Brain pericyte (primary cell): ENCODE measurements at places on chromosomes 5 and 9.

DNA sequence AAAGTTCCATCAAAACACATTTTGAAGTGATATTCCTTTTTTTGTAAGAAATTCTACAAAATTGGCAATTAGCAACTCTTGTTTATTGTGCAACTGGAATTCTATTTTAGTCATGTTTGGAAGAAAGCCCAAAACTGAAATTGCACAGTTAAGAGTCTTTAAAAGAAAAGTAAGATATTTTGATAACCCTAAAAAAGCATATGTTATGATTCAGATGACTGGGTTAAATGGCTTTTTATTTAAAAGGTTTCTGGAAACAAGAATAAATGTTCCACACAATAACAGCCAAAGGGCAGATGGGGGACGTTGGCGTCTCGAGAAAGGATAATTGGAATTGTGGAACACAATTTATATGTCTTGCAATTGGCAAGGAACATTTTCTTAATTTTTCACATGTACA is 275.2 kb downstream of the CDH9 start:
- DNase-seq, result no peak

DNA sequence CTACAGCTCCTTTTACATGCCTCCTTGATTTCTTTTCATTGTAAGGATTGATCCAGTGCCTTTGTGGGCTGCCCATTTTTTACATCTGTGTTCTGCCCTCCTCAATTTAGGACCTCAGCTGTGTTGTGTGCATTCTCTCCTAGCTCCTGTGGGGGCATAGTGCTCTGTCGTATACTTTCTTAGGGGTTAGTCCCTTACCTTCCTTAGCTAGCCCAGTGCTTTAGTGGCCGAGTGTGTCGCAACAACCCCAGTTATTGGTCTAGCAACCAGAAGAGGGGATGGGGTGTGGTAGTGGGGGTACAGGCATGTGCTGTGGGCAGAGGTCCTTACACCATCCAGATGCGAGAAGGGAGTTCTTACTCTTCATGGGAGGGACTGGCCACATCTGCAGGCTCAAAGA is 12.1 kb downstream of the MTRR start:
- no peak for DNase-seq

DNA sequence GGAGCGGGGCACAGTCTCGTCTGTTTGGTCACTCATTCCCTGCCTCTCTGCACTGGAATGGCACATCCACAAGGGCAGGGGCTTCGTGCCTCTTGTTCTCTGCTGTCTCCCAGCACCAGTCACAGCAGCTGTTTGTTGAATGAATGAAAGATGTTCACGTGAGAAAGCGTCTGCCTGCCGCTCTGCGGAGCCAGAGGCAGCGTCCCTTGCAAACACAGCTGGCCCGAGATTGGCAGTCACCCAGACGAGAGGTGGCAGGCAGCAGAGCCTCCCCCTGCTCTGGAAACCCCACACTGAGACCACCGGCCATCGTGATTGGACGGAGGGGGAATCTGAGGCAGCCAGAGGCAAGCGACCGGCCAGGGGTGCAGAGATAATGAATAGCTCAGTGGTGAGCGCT is 6.0 kb upstream of the FAM163B start:
- DNase-seq, result no peak

DNA sequence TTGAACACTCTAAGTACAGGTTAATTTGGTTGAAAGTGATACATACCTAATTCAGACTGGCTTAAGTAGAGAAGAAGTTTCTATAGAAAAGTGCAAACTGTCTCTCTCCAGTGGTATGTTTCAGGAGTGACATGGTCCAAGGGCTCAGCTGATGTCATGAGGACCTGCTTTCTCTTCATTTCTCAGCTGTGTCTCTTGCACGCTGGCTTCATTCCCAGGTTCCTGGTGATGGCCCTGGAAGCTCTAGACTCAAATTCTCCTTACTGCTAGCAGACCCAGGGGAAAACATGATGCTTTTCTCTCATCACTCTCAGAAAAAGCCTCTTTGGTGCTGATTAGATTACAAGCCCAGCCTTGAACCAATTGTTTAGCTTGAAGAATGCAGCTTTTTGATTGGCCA is 211.9 kb upstream of the CLINT1 start:
- no peak for DNase-seq

- DNase-seq, result no peak
Measured at GRCh38 chr5:77832938-77833337, 56.8 kb upstream of the TBCA start.

DNA sequence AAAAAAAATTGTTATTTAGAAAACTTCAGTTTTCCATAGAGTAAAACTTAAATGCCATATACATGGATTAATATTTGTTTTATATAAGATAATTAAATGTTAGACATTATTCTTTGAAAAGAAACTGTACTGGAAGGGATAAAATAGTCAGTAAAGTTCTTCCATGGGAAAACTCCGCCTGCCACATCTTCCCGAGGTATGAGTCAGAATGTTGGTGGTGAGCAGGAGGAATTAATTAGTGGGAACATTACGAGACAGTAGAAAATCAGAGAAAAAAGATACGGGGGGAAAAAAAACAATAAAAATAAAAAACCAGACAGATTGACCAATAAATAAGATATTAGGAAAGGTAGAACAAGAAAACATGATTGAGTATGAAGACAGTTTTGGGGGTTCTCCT is 930.3 kb upstream of the C9orf72 start:
- no peak for DNase-seq

DNA sequence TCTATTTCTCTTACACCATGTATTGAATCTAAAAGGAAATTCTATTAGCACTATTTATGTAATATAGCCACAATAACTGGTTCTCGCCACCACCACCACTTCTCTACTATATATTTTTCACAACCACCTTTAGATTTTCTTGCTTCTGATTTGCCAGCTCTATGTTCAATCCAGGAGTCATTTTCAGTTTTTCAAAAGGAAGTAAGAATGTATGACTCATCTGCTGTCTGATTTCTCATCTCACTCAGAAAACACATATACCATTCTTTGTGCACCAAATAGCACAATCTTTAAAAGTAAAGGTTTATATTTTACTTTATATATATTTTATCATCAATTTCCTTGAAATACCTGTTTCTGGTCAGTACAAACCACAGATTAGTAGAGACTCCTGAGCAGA is 1127.5 kb downstream of the TAF11L14 start:
- DNase-seq, result no peak

GRCh38 chr9:115397591-115398312 is 279.8 kb upstream of the TNC start:
- no peak for DNase-seq

DNA sequence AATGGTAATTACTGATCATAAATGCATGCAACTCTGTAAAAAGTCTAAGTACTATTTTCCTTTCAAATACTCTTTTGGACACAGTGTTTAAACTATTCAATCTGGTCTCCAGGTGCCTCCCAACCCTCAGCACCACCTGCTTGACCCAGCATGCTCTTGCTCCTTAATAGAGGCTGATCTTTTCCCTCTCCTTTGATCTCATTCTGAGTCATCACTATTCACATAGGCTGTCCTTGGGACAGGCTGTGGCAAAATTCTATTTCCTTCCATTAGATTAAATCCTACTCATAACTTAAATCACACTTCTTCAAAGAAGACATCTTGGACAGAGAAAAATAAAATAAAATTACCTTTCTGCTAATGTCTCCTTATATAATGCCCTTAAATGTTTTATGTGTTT is 199.4 kb upstream of the ST8SIA4 start:
- DNase-seq, result no peak

DNA sequence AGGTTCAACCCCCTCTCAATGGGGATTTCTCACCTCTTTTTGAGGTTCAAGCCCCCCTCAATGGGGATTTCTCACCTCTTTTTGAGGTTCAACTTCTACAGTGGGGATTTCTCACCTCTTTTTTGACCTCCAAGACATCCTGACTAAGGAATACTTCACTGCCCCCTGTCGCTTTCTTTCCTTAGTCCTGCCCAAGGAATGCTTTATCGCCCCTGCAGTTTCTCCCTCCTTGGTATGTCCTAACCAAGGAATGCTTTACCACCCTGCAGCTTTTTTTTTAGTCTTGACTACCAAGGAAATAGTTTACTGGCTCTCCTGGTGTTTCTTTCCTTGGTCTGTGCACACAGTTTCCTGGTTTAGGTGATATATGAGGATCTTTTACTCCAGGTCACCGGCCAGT is 9.6 kb upstream of the IRGM start:
- DNase-seq, result no peak

GRCh38 chr9:129567842-129568559 is 52.9 kb downstream of the C9orf50 start:
- DNase-seq, result no peak

DNA sequence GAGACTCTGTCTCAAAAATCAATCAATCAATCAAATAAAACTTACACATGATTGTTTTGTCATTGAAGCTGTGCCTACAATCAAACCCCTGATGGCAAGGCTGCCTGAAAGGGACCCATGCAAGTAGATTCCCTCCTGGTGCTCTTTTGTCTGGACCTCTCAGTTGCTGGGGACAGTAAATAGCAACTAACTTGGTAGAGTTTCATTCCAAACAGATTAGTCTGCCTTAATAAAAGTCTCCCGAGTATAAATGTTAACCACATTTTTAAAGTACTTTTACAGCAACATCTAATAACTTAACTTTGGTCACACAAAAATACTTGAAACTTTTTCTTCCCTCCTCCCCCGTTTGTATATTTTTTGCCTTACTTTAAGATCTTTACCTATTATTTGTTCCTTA is 105.5 kb downstream of the FEM1C start:
- no peak for DNase-seq

- DNase-seq, result no peak
Measured at GRCh38 chr5:98917433-98917832, 11.4 kb downstream of the CHD1 start.

GRCh38 chr5:154878642-154879335 is 20.4 kb downstream of the CNOT8 start:
- no peak for DNase-seq

GRCh38 chr5:88888291-88888690 is 5.3 kb upstream of the MEF2C start:
- DNase-seq, result no peak

DNA sequence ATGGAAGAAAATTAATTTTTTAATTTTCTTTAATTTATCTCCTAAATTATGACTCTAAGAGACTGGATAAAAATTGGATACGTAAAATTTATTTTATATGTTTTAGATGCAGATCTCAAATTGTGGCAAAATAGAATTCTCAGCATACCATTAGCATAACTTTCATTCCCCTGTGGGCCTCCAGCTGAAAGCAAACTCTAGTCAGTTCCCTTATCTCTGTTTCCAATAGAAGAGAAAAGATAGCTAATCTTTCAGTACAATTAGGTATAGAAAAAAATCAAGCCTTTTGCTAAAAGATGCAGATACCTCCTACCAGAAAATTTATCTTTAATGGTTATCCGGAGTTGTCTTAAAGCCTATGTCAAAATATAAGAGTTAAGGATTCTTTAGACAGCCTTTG is 1530.6 kb downstream of the EFNA5 start:
- no peak for DNase-seq

DNA sequence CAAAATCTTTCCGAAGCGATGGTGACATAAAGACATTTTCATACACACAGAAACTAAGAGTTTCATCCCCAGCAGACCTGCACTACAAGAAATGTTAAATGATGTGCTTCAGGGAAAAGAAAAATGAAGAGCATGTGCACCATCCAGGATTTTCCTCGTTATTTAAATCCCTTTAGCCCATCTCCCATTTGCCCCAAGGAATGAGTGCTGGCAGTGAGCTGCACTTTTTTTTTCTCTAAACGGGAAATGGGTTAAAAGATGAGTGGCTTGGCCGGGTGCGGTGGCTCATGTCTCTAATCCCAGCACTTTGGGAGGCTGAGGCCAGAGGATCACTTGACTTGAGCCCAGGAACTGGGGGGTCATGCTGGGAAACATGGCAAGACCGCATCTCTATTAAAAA is 6.8 kb upstream of the LRRC14B start:
- DNase-seq, result no peak
